ENCODE measurements at places on chromosomes 11 and 22.
A peak's percentile ranks its signal among the peaks of the same experiment; 100 is the strongest.

DNA sequence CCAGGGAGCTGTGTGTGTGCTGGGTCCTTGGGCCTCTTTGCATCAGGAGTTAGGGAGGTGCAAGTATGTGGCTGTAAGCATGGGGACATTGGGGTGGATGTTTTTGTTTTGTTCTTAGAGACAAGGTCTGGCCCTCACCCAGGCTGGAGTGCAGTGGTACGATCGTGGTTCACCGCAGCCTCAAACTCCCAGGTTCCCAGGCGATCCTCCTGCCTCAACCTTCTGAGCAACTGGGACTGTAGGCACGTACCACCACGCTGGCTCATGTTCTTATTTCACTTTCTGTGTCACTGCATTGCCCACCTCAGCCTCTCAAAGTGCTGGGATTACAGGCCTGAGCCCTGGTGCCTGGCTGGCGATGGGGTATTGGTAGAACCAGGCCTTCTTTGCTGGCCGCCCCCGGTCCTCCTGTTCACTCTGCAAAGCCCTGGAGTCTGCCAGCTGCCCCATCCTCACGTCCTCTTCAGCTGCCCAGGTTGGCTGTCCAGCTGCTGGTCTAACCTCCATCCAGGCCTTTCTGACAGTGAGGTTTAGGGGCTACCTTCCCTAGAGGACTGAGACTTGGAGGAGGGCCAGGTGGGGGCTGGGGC, 851 bp upstream of the GRAMD4 start:
- DNase-seq: no peak

- no peak for DNase-seq
Measured at GRCh38 chr11:16002942-16003341, 353.4 kb downstream of the SOX6 start.

DNA sequence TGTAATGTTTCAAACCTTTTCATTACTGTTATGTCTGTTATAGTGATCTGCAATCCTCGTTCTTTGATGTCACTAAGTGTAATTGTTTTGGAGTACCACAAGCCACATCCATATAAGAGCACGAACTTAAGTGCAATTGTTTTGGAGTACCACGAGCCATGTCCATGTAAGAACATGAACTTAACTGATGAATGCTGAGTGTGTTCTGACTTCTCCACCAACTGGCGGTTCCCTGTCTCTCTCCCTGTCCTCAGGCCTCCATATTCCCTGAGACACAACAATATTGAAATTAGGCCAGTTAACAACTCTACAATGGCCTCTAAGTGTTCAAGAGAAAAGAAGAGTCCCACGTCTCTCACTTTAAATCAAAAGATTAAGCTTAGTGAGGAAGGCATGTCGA, 23.5 kb downstream of the TESMIN start:
- no peak for DNase-seq

- DNase-seq: no peak
Measured at GRCh38 chr11:92967178-92967577, 2.3 kb upstream of the MTNR1B start.

GRCh38 chr11:19957294-19957943, 202.9 kb downstream of the DBX1 start:
- DNase-seq: no peak

GRCh38 chr11:68816917-68817419, 24.7 kb downstream of the CPT1A start:
- DNase-seq: no peak

GRCh38 chr22:50299785-50300619, 7.4 kb downstream of the PLXNB2 start:
- DNase-seq: peak; percentile 73

DNA sequence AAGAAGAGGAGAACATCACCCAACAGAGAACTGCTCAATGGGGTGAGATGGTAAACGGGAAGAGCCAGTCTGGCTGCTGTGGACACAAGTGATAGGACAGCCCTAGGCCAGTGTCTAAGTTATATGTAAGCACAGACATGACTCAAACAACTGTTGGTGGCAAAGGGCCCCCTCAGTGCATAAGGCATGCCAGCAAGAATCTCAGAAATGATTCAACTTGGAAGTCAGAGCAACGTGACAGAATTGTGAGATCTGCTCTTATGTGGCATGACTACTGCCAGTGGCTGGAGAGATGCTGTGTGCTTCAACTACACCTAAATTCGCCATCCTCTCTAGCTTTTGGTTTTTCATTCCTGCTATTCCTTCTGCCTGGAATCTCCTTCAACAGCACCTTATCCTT, 7.4 kb downstream of the SLN start:
- DNase-seq: peak; percentile 87

- no peak for DNase-seq
Measured at GRCh38 chr22:26632422-26633155, 10.8 kb downstream of the CRYBA4 start.

GRCh38 chr11:16982256-16982671, 31.9 kb downstream of the PLEKHA7 start:
- peak; percentile 34 for DNase-seq

DNA sequence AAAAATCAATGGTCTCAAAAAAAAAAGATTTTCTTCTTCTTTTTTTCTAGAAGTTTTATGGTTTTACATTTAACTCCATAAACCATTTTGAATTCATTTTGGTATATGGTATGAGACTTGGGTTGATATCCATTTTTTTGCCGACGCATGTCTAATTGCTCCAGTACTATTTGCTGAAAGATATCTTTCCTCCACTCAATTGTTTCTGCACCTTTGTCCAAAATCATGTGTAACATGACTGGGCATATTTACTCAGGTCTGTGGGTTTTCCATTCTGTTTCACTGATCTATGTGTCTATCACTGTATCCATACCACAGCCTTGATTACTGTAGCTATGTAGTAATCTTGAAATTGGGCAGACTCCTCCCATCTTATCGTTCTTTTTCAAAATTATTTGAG, 15.6 kb upstream of the SCARF2 start:
- DNase-seq: no peak

DNA sequence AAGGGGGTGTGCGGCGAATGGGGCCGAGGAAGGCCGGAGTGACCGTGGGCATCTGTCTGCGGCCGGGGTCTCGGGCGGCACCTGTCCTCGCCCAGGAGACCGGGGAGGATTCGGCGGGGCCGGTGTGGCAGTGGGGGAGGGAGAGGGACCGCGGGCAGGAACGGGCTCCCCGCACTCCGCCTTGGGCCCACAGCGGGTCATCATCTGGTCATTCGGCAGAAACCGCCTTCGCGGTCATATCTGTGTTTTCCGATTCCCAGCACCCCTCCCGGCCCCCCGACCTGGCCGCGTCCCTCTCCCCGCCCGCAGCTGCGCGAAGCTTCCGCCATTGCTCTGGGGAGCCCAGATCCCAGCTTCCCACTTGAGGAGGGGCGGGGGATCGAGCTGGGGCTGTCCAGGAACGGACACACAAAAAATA, 824 bp upstream of the CBX6 start:
- DNase-seq: no peak

DNA sequence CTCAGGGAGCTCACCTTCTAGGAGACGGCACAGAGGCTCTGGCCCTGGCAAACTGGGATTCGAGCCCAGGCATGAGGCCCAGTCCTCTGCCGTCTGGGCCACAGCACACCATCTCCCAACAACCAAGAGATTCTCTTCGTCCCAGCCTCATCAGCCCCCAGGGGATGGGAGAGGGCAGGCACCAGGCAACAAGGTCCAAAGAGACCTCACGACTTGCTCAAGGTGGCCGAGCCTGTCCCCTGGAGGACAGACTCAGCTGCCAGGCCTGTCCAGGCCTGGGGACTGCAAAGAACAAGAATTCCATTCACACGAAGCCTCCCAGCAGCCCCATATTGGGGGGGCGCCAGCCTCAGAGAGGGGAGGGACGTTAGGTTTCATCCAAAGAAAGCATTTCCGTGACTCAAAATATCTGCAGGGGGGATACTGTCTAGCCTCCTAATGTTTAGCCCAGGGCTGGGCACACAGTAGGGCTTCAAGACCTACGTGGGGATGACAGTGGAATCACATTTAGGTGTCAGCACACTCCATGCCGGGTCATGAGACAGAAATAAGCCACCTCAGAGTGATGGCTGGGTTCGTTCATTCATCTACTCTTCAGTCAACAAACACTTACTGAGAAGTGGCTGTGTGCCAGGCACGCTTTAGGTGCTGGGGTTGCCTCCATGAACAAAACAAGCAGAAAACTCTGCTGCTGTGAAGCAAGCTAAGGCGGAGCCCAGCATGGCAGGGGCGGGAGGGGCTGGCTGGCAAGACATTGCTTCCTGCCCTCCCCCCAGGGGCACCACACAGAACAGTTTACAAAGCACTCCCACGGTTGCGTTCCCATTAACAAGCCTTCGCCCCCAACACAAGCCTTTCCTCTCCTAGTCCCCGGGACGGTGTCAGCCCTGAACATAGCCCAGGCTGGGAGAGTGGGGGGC, 1.2 kb downstream of the CARNS1 start:
- no peak for DNase-seq

DNA sequence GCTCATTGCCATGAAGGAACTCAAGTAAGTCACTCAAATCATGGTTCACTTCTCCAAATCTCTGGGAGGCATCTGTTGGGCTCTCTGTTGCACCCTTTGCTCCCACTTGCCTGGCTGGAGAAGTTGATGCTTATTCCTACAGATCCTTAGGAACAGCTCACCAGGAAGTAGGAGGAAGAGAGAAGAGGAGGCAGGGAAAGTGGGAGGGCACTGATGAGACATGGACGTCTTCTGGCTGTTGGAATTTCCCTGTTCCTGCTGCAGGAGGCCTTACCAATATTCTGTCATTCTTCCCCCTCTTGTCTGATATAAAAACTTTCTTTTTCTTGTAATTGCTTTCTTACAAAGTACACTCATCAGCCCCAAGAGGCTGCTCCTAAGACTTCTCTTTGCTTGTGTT, 13.6 kb downstream of the POLR2F start:
- no peak for DNase-seq

DNA sequence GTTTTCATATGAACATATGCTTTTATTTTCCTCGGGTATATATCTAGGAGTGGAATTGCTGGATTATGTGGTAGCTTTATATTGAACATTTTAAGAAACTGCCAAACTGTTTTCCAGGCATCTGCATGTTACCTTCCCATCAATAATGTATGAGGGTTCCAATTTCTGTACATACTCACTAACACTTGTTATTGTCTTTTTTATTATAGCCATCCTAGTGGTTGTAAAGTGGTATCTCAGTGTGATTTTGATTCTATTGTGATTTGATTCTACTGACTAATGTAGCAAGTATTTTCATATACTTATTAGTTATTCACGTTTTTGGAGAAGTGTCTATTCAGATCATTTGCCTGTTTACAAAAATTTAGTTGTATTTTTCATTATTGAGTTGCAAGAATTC, 2.0 kb downstream of the ANO5 start:
- DNase-seq: no peak

DNA sequence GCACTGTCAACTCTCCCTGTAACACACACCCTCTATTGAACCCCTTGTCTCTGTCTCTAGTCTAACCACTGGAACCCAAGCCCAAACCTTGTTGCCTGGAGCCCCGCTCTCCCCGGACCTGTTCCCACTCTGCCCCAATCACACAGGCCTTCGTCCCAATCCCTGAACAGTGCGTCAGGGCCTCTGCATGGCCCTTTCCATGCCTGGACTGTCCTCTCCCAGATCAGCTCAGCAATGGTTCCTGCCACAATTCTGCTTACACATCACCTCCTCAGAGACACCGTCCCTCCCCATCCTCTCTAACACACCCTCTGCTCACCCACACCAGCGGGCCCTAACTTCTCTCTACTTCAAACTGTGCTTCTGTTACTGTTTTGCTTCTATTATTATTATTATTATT, 1.5 kb downstream of the TREH start:
- no peak for DNase-seq

DNA sequence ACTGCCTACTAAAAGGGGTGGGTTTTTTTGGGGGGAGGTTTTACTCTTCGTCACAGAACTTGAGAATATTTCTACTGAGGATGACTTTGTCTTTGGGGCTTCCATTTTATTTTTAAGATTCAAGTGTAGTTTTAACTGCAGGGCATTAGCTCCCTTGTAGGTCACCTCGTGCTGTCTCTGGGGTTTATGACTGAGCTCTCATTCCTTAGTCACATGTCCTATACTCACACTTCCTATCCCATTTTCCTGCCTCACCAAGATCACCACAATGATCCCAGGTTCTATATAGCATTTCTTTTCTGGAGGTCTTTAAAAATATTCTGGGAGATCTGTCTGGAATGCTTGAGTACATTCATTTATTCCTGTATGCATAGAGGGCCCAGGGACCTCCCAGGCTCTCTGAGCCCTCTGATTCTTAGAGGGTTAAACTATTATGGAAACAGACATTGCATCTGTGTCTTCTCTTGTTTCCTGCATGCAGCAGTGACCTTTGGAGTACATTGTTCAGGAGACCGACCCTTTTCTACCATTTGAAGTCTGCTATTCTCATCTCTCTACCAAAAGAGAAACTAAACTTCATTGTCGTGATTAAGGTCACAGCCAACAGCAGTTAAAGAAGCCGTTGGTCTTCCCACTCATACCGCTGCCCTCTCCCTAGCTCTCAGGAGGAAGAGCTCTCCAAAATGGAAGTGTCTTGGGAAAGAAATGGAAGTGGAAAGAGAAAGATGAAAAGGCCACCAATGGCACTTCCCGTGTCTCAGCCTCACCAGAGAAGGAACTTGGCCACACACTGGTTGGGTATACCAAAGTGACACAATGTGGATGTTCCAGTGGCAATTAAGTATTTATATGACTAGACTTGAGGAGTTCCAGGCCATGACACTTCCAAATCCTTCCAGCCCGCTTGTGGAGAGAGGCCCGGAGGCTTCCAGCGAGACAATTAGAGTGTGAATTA, 77.5 kb downstream of the ZBTB16 start:
- no peak for DNase-seq

GRCh38 chr11:76186776-76187279, 19.5 kb downstream of the WNT11 start:
- DNase-seq: no peak

DNA sequence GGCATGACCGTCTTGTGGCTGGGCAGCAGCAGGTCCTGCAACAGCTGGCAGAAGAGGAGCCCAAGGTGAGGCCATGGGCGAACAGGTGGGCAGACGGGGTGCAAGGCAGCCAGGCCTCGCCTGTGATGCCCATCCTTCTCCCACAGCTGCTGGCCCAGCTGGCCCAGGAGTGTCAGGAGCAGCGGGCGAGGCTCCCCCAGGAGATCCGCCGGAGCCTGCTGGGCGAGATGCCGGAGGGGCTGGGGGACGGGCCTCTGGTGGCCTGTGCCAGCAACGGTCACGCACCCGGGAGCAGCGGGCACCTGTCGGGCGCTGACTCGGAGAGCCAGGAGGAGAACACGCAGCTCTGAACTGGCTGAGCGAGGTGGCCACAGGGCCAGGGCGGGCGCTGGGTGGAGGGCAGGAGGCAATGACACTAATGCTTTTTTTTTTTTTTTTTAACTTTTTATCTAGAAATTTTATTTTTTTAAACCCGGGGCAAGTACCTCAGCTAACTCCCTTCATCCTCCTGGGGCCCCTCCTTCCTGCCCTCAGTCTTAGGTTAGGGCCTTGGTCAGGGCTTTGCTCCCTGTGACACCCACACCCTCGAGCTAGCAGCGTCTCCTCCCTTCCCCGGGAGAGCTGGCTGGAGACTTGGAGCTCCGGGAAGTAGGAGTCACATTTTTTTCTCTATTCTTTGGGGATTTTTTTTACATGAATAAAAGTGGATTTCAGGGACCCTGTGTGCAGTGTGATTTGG, 16.0 kb downstream of the PLCB3 start:
- DNase-seq: peak; percentile 23

- DNase-seq: peak; percentile 85
Measured at GRCh38 chr22:42621505-42622002, 6.9 kb upstream of the POLDIP3 start.
